ENCODE measurements at places on chromosomes 11 and 22.

GRCh38 chr11:1281326-1281973 lies 28.0 kb downstream of the TOLLIP start:
- ATAC-seq: no peak

DNA sequence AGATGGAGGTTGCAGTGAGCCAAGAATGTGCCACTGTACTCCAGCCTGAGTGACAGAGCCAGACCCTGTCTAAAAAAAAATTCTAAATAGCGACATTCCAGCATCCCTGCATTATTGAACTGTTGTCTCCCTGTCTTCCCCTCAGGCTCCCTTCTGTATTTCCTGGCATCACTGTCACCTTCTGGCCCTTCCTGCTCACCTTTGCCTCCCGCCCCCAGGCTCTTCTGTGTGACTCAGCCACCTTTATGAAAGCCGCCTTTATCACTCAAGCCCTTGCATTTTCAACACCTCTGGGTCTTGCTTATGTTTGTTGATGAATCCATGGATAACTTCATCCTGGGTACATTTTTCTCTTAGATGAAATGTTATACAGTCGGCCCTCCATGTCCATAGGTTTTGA lies 21.1 kb downstream of the UBASH3B start:
- peak; percentile 27 for ATAC-seq

DNA sequence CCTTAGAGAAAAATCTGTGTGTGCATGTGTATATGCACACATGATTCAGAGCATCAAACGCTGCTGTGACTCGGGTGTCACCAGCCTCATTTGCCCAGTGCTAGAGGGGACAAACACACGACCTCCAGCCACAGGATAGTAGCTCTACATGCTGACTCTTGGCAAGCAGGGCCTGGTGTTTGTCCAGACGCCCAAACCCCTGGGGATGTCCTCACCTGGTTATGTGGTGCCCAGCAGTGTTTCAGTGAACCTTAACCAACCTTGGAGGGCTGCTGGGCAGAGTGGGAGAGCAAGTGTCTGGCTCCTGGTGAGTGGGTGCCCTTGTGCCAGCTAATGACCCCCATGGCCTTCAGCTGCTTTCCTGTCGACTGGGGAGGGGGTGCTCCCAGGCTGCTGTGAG lies 26.7 kb downstream of the IGLL1 start:
- no peak for ATAC-seq

DNA sequence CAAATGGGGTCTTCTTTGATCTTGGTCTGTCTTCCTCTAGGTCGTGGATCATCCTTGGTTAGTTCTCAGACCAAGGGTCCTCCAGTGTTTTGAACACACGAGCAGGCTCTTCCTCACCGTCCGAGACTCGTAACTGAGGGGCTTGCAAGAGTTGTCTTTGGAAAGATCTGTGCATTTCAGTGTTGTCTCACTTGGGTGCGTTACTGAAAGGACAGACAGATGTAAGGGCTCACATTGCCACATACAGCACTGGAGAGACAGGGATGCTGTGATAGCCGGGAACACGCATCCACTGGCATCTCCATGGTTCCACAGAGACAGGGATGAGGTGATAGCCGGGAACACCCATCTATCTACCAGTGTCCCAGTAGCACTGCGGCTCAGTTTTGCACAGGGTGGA lies 15.7 kb downstream of the GLB1L2 start:
- no peak for ATAC-seq

DNA sequence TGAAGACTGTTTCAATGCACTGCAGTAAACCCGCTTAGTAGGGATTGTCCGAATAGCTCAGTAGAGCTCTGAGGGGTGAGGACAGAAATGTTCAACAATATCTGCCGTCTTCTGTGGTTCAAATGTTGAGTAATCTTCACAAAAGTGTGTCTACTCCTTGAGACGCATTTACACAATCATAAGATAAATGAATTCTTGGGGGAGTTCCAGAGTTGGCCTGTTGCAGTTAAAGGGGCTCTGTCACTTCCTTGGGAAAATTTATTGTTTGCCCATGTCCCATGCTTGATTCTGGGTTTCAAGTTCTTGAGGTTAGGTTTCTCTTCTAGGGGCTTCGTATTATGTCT lies 614 bp downstream of the ANO3 start:
- no peak for ATAC-seq

GRCh38 chr11:64472593-64473455 lies 113.9 kb downstream of the RPS6KA4 start:
- ATAC-seq: no peak

- no peak for ATAC-seq
These were observed 114.4 kb downstream of the MRTFA start for GRCh38 chr22:40522141-40522540.

DNA sequence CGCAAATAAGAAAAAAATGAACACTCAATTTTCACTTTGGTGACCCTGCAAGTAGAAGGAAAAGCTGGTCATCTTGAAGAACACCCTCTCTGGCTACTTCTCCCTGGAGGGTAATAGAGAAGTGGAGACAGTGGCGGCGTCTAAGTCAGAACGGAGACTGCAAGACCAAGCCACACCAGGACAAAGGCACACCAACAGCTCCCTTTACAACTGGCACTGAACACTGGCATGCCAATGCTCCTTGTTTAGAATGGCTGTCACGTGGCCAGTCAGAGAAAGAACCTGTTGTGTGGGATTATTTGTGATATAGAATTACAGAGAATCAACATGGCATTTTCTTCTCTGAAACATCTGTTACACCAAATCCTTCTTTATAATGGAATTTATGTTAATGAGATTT lies 61.3 kb upstream of the YPEL1 start:
- no peak for ATAC-seq

DNA sequence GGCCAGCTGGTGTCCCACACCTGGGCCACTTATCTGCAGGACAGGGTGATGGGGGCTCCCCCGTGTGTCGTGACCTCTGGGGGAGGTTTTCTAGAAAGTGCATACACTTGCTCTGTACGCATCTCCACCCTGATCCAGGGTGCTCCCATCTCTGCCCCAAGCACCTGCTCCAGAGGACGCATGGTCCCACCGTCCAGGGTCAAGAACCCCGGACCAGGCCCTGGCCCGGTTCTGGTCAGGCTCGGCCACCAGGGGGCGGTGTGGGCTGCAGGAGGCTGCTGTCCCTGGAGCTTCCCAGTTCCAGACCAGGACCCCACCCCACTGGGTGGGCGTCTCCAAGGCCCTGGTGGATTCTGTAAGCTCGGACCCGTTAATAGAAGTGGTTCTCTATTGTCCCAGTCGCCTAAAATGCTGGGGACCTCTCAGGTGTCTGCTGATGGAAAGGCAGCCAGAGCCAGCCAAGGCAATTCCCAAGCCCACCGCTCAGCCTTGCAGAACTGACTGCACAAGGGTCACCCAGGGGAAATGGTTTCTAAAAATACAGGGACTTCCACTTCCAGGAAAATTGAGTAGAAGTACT lies 34.7 kb upstream of the SEPTIN5 start:
- no peak for ATAC-seq

DNA sequence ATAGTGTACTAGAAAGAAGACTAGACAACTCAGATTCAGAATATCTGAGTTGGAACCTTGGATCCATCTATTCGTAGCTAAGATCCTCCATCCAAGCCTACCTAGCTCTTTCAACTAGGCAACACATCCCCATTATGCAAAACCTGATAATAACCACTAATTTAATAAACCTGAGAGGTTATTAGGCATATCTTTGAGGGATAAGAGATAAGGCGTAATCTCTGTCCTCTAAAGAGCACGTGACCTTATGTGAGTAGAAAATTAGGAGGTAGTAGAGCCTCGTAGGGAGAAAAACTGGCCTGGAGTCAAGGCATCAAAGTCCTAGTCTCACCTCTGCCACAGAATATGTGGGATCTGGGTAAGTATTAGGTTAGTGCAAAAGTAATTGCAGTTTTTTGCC lies 87.8 kb downstream of the FAM168A start:
- ATAC-seq: no peak

- ATAC-seq: peak; percentile 28
These were observed 86.6 kb downstream of the KCNQ1 start for GRCh38 chr11:2531277-2531986.

GRCh38 chr22:21981874-21982273 lies 713 bp downstream of the TOP3B start:
- no peak for ATAC-seq

GRCh38 chr11:123408619-123409455 lies 21.2 kb upstream of the GRAMD1B start:
- ATAC-seq: no peak

DNA sequence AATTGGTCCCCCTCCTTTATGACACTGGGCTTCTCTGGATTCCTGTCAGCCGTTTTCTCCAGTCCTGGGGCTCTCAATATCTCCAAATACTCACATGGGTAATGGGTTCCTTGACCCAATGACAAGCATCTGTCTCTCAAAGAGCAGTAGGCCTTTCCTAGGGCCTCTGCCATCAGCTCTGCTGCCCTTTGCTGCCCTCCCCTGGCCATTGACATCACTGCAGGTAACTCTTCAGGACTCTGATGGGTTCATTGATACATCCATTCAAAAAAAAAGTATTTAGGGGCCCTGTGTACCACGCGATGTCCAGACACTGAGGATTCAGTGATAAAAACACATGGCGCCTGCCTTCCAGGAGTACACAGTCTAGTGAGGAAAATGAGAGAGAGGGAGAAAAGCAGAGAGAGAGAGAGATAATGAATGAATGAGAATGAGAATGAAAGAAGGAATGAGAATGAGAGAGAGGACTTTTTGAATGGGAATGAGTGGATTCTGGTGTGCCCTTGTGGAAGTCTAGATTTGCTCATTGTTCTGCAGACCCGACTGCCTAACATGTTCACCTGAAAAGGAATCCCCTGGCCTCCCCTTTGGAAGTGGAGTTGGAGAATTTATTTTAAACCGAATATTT lies 42.6 kb upstream of the OLFML1 start:
- peak; percentile 46 for ATAC-seq

- ATAC-seq: peak; percentile 84
These were observed at the start of gene POU2AF1 for GRCh38 chr11:111378861-111379601. Gene POU2AF1, minus strand, starts transcription at chr11:111379275. Its CDS starts 98 bp downstream, at chr11:111379177.

DNA sequence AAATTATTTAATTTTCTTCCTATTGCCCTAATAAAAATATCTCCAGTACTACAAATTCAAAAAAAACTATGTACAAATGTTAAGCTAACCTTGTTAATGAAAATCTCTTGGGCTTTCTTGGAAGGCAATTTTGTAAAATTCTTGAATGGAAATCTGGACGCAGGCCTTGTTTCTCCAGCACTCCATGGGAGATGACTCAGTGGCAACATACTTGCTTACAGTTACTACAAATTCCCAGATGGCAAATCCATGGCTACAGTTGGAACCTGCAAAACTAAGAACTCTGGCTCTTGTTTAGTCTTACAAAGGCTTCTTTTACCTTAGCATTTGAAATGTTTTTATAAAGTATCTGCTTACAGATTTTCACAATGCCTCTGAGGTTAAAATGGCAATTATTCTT lies 725.2 kb downstream of the DLG2 start:
- ATAC-seq: no peak

DNA sequence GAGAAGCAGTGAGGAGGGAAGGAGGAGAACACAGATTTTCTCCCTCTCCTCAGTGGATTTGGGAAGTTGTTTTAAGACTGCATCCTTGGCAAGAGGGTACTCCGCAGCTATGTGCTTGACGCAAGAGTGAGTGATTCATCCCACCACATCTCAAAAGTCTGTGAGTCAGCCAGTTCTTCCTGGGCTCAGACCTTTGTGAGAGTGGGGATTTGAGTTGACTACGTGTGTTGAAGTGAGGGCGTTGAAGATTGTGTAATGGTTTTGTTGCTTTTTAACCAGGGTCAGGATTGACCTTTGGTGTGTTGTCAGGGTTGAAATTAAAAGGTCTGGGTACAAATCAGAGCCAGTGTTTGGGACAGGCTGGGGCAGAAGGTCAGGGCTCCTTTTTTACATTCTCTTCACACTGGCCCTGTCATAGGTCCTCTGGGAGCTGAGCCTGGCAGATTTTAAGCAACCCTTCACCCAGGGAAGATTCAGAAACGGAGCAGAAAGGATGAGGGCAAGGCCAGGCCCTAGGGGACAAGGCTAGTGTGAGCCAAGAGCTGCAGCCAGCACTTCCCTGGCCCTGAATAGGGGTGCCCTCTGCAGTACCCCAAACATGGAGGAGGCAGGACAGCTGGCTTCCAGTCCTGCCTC lies 4.2 kb upstream of the C11orf86 start:
- ATAC-seq: peak; percentile 92

GRCh38 chr11:1773131-1773993 lies 9.6 kb upstream of the CTSD start:
- no peak for ATAC-seq

DNA sequence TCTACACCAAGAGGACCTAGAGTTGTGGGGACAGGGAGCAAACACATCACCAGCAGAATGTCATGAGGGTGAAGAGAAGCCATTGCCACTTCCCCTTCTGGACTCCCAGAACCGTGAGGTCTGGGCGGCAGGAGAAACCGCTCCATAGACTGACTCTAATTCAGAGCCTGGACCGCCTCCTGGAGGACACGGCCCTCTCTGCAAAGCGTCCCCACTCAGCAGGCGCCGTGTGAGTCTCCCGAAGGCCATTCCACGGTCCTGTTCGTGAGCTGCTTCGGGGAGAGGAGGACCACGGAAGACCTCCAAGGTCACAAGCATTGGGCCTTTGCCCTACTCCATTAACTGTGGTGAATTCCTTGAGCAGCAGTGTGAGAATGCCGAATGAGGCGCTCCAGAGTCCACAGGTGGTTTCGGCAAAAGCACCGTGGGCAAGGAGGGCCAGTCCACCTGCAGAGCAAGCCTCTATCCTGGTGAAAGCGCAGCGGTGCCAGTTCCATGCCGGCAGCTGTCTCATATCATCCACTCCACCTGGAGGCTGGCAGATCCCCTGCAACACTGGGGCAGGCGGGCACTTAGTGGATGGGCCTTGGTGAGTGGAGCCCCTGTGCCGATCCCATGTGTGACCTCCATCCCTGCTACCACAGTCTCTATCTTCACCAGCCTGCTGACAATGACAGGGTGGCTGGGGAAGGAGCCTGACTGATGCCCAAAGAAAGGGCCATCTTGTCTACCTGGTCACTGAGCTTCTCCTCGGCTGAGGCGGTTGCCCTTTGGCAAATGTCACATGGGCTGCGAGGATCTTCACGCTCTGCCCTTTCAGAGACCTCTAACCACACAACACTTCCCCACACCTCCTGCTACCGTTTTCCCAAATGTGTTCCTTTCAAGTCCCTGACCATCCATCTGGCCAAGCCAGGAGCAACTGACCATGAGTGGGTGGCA lies 7.5 kb downstream of the C11orf21 start:
- ATAC-seq: no peak

DNA sequence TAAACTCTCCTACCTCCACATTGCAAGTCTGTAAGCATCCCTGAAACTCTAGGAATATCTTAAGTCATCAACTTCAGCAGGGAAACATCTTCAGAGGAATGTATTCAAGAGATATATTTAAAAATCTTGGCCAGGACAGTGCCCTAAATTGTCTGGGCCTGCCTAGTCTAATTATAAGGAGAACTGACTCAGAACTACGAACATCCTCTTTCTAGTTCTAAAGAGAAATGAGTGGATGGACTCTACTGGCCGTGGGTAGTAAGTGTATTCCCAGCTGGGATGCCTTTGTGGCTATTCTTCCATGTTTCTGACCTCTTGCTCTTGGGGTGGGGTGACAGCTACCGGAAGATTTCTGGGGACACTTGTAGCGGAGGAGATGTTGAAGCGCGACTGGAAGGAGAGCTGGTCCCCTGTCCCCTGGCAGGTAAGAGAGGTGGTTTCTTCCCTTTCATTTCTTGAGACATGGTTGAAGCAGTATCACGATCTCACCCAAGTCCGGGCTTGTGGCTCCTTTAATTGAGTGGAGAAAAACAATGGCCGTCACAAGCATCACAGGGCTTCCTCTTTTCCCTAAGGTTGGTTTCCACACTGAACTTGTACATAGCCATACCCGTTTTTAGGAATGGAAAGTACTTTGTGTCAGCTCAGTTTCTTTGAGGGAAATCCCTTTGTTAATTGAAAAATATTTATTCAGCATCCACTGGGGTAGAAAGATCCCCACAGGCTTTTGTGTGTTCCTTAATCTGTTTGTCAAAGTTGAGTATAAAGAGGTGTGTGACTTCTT lies 97.7 kb upstream of the SORL1-AS1 start:
- ATAC-seq: no peak
